ENCODE measurements at places on chromosomes 6 and 20. TPM values are rescaled to one million over a fixed set of nuclear protein-coding genes. Genes with fewer than 3 reads are reported as not detected.

AIG1 gene
- total RNA-seq, result 14.4 TPM

- no peak for DNase-seq
Measured at GRCh38 chr6:134115715-134116074, 63.3 kb upstream of the SLC2A12 start.

ADGRF5 gene
- total RNA-seq, result 14.3 TPM

GRCh38 chr20:44221368-44221954 is 10.9 kb upstream of the OSER1 start:
- no peak for DNase-seq

DNA sequence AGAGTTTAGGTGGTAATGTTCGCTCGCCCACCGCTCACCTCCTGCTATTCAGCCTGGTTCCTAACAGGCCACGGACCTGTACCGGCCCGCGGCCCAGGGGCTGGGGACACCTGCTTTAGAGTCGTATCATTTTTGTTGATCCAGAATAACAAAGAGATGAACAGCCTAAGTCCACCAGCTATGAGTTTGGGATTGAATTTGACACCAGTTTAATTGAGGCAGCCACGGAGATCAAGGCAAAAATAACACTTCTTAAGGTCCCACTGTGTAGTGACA is 108.5 kb downstream of the TSHZ2 start:
- DNase-seq, result no peak

DNA sequence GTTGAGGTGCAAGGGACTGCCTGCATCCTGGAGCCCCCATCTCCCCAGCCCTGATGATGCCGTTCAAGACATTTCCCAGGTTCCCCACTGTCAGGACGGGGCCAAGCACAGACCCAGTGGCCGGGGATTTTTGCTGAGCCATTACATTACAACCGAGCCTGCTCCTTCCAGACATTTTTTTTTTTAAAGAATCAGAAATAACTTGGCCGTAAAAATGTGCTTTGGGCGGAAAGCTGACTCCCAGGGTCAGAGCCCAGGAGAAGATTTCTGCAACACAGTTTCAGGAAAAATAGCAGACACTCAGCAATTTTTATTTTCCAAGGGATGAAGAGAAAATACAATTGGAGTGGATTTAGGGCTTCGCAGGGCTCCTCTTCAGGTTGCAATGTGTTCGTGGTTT is 87.9 kb downstream of the LRFN2 start:
- DNase-seq, result no peak

TMC2 gene
- not detected for total RNA-seq

SMLR1 gene
- total RNA-seq, result not detected

ID4 gene
- 294 TPM for total RNA-seq

DNA sequence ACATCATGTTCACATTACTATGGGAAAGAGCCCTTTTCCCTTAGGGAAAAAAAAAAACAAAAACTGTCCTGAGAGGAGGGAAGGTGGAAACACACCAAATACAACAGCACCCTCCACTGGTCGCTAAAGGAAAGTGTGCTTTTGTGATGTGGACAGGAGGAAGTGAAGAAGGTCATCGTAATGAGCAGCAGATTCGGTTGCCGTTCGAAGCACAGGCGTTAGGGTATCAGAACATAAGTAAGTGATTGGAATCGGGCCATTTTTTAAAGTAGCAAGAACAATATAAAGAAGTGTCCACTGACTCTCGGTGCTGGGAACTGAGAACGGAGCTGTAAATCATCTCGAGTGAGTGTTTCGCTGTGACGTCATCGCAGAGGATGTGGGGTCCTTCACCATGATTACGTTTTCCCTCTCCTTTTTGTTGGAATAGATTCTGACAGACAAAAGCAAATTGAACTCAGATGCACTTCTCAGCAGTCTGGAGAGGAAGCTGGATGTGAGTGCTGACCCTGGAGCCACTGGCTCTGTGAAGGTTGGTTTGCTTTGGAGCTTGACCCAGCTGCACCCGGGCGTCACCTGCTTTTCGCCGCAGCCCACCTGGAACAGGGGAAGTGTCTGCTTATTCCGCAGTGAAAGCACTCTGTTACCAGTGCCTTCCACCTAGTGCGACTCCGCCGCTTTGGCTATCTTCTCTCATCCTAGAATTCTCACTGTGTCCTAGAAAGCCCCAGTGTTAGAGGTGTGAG is 203.6 kb upstream of the GMDS start:
- DNase-seq, result no peak

GRCh38 chr6:159493231-159493897 is 199.7 kb downstream of the SOD2 start:
- DNase-seq, result no peak

GRCh38 chr20:24134930-24135329 is 146.4 kb upstream of the GGTLC1 start:
- no peak for DNase-seq

- no peak for DNase-seq
Measured at GRCh38 chr6:82086944-82087343, 160.6 kb downstream of the IBTK start.

DNA sequence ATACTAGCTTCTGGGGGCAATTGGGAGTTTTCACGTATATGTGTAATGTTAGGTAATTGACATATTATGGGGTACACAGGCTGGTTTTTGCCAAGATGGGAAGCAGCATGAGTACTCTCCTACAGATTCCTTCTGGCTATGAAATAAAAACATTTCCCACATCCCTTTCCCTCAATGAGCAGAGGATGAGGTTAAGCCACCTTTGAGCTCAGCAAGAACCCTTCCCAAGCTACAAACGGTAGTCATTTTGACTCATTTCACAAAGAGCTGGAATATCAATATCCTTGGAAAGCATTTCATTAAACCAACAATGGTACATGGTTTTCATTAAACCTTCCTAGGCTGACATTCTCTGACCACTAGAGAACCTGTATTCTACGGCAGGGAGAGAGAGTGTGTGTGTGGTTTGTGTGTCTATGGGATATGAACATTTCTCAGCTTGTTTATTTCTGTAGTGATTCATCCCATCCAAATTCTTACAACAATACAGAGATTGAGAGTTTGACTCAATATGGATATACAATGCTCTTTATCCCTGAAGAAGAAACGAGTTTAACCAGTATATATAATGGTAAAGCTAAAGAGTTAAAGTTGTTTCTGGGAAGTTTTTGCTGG is 119.5 kb downstream of the ARHGAP18 start:
- DNase-seq, result no peak

DNA sequence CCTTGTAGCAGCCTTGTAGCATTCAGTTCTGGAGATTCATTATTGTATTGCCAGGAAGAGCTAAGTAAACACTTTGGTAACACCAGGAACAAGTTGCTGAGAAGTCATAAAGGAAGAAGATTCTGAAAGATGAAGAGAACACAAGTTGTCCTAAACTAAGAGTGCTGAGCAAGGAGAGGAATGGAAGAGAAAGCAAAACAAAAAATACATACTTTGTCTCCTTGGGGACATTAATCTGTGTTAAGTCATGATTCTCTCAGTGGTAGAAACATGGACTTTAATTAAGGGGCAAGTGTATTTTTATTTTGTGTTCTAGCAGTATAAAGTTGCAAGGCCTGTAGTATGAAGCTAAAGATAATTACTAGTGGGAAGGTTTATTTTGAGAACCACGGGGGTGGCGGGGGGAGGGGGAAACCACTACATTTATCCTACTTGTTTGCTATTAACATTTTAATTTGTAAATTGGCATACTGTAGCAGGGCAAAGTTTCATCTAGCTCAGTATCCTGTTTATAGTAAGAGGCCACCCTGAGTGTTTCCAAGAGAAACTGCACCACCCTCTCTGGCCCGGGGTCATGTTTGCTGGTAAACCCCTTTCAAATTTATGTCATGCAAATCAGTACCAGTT is 463.0 kb downstream of the CDKAL1 start:
- no peak for DNase-seq

KCNG1 gene
- 0.54 TPM for total RNA-seq

TRIM40 gene
- total RNA-seq, result not detected

GRCh38 chr6:149318581-149319286 is 1.2 kb downstream of the TAB2 start:
- DNase-seq, result no peak

DNA sequence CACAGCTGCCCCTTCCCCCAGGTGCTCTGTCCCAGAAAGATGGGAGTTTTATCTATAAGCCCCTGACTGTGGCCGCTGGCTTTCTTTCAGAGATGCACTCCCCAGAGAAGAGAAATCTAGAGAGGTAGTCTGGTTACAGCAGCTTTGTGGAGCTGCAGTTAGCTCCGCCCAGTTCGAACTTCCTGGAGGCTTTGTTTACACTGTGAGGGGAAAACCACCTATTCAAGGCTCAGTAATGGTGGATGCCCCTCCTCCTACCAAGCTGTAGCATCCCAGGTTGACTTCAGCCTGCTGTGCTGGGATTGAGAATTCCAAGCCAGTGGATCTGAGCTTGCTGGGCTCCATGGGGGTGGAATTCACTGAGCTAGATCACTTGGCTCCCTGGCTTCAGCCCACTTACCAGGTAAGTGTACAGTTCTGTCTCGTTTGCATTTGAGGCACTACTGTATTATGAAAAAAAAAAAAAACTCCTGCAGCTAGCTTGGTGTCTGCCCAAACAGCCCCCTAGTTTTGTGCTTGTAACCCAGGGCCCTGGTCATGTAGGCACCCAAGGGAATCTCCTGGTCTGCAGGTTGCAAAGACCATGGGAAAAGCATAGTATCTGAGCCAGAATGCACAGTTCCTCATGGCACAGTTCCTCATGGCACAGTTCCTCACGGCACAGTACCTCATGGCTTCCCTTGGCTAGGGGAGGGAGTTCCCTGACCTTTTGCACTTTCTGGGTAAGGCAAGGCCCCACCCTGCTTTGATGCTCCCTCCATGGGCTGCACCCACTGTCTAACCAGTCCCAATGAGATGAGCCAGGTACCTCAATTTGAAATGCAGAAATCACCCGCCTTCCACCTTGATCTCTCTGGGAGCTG is 275.0 kb downstream of the CENPW start:
- no peak for DNase-seq

GRCh38 chr20:57435105-57435497 is 43.9 kb downstream of the RBM38 start:
- DNase-seq, result no peak

DNA sequence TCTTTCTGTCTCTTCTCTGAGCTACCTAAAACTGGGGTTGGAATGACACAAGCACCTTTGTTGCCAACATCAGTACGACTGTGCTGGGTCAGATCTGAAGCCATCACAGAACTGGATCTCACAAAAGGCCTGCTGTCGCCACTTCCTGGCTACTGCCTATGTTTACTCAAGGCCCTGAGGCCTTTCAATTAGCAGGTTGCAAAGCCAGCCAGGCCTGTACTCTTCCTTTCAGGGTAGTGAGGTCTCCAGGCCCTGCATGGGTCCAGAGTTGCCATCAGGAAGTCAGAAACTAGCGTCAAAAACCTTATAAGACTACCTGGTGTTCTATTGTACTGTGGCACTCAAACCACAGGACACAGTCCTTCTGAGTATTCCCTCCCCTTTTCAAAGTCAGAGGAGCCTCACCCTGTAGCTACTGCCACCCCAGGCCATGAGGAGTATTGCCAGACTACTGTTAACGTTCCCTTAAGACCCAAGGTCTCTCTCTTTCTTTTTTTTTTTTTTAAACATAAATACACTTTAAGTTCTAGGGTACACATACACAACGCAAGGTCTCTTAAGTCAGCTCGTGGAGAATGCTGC is 937.4 kb upstream of the GJE1 start:
- DNase-seq, result no peak

GRCh38 chr20:46057856-46058598 is 29.0 kb downstream of the SLC12A5 start:
- peak; percentile 33 for DNase-seq

SCRT2 gene
- not detected for total RNA-seq

GRCh38 chr20:22999756-23000155 is 35.4 kb upstream of the SSTR4 start:
- DNase-seq, result no peak

DNA sequence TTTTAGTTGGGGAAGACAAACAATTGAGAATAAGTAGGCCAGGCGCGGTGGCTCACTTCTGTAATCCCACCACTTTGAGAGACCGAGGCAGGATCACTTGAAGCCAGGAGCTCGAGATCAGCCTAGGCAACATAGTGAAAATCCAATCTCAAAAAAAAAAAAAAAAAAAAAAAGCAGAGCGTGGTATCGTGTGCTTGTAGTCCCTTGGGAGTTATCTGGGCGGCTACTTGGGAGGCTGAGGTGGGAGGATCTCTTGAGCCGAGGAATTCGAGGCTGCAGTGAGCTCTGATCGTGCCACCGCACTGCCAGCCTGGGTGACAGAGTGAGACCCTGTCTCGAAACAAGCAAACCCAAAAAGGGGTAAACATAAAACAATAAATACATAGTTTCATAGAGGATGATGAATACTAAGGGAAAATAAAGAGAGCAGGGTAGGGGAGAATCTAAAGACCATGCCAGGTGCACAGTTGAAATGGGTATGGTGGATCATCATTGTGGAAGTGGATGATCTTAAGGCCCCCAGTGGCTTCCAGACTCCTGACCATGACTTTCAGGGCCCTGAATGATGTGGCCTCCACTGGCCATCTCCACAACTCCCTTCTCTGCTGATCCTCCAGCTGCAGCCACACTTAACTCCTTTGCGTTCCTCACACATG is 947 bp downstream of the POFUT1 start:
- DNase-seq, result no peak

IP6K3 gene
- total RNA-seq, result 0.45 TPM

DNA sequence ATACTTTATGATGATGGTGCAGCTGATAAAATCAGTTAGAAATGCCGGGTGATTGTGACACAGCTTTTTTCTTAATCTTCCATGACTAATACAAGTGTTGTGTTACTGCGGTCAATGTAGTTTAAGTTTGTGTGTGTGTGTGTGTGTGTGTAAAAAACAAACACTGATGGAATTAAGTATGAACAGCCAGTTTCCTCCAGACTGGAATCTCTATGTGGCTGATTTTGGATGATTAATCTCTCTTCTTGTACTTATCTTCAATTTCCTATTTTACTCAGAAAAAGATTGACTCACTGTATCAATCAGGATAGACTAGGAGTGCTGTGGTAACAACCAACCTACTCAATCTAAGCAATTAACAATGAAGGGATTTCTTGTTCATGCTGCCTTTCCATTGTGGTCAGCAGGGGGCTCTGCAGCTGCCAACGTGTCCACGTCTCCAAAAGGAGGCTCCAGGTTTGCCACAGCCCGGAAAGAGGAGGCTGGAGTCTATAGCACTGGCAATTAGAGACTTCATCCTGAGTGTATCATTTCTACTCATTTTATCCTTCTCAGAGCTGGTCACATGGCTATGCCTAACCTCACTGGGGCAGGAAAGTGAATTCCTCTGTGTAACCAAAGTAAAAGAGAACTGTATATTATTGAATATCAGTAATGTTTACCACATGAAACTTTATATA is 107.7 kb downstream of the CD109 start:
- DNase-seq, result no peak
